ENCODE measurements at places on chromosomes 3 and 15.

DNA sequence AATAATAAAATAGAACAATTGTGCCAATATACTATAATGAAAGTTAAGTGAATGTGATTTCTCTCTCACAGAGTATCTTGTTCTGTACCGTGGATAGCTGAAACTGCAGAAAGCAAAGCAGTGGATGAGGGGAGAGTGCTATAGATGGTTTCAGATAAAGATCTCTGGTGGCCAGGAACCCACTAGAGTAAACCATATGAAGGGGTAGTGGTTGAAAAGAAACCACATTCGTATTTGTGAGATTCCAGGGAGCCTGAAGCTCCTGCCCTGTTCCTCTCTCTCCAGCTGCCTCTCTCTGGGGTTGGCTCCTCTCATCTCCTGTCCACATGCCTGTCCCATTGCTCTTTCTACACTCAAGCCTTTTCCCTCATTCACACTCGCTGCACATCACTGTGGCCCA lies 8.9 kb downstream of the ABHD17C start:
- DNase-seq = no peak

- DNase-seq = no peak
Measured at GRCh38 chr15:59166601-59167265, 39.9 kb upstream of the LDHAL6B start.

GRCh38 chr3:137201066-137201465 lies 243.3 kb downstream of the IL20RB start:
- no peak for DNase-seq

- DNase-seq = no peak
Measured at GRCh38 chr3:128760042-128760441, 34.1 kb downstream of the RAB7A start.

Measured in CD4-positive, CD25-positive, alpha-beta regulatory T cell (primary cell).